ENCODE measurements at places on chromosomes 1 and 21.

DNA sequence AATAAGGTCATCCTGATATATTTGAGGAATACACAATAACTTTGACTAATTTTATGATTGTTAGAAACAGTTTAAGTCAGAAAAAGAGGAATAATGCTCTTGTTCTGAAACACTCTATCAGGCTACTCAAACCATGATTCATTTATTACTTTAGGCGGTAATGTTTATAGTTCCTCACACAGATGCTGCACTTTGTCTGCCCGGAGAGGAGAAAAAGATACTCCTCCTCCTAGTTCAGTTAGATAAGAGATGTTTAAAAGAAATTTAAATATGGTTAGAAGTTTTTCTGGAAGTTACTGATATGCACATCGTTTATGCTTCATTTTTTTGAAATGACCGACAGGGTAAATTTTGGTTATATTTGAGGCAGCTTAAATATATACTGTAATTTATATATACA, 103.0 kb downstream of the ZMYM4 start:
- DNase-seq: no peak

- no peak for DNase-seq
Measured at GRCh38 chr1:90175490-90176167, 180.7 kb downstream of the ZNF326 start.

DNA sequence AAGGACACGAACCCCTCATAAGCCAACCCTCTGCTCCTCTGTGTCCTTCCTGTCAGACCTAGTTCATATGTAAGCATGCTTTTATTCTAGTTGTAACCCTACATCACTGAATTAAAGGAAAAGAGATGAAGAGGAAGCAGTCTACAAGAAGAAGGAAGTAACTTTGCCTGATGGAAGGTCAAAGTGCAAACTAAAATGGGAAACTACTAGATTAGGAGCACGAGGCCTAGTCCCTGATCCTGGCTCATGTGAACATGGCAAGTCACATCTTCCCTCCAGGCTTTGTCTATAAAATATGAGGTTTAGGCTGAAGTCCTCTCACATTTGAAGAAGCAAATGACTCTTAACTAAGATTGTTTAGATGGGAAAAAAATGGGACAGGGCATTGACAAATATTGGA, 13.2 kb downstream of the ZMYND12 start:
- DNase-seq: no peak

DNA sequence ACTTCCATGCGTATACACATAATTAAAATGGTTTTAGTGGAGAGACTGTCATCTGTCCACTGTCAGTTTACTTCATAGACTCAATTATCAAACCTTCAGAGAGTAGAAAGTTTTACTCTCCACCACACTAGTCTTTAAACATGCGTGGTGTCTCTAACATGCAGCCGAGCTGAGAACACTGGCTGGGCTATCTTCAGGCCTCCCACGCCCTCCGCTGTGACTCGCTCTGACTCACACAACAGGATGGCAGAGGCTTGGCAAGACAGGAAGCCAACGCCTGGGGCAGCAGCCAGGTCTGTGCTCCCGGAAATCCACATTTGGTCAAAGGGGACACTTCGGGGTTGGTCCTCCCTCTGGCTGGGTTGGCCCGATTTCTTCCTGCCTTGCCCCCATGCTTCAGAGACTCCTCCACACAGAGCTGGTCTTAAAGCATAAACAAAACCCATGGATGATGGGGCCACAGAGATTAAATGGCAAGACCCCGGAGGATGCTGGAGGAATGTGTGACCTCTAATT, 22.7 kb upstream of the IFNGR2 start:
- DNase-seq: peak; percentile 89

DNA sequence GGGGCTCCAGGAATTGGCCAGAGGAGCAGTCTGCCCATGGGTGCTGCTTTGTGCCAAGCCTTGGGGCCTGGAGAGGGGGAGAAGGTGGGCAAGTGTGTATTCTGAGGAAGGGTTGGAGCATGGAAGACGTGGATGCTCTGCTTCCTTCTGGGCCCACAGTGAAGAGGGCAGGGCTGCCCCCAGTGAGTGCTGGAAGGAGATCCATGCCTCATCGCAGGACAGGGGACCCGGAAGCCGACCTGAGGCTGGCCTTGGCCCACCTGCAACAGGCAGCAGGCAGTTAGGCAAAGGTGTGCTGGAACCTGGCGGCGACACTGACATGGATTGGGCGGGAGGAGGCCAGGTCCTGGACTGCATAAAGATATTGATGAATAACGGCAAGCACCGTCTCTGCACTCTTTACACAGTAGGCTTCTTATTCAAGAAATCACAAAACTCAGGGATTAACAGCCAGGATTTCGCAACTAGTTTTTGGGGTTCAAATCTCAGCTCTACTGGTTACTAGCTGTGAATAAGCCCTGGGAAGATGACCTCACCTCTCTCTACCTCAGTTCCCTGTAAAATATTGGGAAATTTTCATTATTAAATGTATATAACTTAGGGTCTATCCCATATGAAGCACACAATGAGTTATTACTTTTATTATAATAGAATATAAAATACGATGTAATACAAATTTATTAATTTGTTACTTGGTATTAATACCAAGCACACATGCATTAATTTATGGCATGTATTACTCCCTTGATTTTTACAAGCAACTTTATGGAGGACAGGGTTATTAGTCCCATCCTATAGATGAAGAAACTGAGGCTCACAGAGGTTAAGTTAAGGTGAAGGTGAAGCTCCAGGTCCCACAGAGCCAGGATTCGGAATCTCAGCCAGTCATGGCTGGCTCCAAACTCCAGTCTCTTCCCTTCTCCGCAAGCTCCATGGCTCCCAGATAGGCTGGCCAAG, 62.3 kb downstream of the DHRS3 start:
- DNase-seq: no peak

- no peak for DNase-seq
Measured at GRCh38 chr1:92980732-92981647, 19.7 kb upstream of the DIPK1A start.

GRCh38 chr1:238119060-238119459, 228.3 kb upstream of the ZP4 start:
- DNase-seq: no peak

GRCh38 chr1:66693856-66694255, 58.4 kb upstream of the DYNLT5 start:
- DNase-seq: no peak

DNA sequence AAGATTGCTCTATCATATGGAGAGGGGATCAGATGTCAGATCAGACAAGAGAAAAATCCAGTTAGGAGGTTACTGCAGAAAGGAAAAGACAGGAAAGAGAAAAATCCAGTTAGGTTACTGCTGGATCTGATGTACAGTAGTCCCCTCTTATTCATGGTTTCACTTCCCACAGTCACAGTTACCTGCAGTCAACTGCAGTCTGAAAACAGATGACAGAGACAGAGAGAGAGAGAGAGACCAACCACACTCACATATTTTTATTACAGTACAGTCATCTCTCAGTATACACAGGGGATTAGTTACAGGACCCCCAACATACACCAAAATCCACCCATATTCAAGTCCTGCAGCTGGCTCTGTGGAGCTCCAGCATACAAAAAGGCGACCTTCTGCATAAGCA, 29.3 kb downstream of the NUP133 start:
- DNase-seq: no peak

DNA sequence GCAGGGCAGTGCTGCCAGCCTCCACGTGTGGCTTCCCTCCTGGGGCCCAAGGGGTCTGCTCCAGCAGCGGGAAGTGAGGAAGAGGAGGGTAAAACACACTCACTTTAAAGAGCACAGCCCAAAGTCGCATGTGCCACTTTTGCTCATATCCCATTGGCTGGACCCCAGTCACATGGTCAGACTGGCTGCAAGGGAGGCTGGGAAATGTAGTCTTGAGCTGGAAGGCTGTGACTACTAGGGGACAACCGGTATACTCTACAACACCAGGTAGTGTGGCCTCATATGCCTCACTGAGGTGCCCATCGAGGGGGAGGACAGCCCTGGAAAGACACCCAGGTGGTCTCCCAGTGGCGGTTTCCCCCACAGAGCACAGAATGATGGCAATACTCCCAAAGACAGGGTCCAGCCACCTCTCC, 45.2 kb downstream of the CAMK2N1 start:
- DNase-seq: peak; percentile 40

GRCh38 chr1:79847700-79848099, 841.2 kb upstream of the ADGRL4 start:
- DNase-seq: no peak

- no peak for DNase-seq
Measured at GRCh38 chr1:91754348-91754747, 131.6 kb downstream of the TGFBR3 start.

DNA sequence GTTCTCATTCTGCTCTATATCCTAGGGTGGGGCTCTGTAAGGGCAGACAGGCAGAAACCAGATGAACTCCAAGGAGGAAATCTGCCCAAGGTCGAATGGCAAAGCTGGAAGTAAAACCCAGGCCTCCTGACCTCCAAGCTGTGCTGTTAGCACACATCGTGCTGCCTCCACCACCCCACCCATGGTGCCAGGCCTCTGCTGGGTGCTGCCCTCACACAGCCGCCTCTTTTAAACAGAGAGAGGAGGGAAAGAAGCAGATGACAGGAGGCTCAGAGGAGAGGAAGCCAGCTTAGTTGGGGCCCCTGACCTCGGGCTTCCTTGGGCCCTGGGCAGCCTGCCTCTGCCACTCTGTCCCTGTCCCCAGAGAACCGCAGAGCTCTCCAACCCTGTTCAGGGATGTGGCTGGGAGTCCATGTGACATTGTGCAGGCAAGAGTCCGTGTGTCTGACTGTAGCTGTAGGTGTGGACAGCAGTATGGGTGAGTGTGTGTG, 1.1 kb downstream of the SYNC start:
- DNase-seq: no peak

DNA sequence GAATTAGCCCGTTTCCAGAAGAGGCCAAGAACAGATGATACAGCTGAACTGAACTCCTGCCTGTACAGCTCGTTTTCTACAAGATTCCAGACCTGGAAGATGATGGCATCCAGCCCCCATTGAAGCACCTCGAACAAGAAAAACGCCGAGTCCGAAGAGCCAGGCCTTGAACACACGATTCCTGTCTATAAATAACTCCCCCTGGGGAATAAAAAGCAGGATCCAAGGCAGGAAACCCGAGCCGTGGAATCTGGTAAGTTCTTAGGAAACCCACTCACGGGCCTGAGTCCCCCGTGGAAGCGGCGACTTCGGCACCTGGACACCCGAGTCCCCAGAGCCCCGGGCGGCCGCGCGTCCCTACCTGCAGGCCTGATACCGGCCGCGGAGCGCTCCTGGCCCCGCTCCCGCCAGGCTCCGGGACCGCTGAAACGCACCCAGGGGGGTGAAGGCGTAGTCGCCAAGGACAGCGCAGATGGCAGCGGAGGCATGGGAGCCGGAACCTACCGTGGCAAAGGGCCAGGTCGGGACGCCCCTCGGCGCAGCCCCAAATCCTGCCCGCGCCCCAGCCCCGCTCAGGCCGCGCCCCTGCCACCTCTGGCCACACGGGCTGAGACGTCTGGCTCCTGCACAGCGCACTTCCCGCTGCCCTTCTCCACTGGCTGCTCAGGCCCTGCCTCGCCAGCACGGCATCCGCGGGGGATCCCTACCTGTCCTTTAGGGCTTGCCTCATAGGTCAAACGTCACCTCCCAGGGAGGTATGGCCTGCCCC, 14.0 kb upstream of the HLCS start:
- no peak for DNase-seq

- no peak for DNase-seq
Measured at GRCh38 chr21:22703521-22703920, 1705.3 kb downstream of the NCAM2 start.

DNA sequence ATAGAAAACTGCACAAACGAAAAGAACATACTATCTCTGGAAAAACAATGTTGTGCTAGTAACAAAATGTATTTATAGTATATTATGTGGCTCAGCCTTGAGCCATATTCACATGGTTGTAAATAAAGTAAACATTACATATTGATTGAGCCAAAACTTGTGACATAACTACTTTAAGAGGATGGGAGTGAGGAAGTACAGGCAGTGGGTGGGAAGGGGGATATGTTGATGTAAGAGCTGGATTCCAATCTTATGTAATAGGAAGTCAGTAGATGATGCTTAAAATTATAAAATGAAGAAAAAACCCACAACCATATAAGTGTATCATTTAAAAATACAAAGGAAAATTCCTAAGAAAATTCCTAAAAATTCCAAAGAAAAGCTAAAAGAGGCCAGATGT, 42.7 kb downstream of the RHOU start:
- no peak for DNase-seq

GRCh38 chr1:240538776-240539430, 73.1 kb downstream of the GREM2 start:
- no peak for DNase-seq

GRCh38 chr1:162250004-162250730, 126.5 kb downstream of the SPATA46 start:
- no peak for DNase-seq

DNA sequence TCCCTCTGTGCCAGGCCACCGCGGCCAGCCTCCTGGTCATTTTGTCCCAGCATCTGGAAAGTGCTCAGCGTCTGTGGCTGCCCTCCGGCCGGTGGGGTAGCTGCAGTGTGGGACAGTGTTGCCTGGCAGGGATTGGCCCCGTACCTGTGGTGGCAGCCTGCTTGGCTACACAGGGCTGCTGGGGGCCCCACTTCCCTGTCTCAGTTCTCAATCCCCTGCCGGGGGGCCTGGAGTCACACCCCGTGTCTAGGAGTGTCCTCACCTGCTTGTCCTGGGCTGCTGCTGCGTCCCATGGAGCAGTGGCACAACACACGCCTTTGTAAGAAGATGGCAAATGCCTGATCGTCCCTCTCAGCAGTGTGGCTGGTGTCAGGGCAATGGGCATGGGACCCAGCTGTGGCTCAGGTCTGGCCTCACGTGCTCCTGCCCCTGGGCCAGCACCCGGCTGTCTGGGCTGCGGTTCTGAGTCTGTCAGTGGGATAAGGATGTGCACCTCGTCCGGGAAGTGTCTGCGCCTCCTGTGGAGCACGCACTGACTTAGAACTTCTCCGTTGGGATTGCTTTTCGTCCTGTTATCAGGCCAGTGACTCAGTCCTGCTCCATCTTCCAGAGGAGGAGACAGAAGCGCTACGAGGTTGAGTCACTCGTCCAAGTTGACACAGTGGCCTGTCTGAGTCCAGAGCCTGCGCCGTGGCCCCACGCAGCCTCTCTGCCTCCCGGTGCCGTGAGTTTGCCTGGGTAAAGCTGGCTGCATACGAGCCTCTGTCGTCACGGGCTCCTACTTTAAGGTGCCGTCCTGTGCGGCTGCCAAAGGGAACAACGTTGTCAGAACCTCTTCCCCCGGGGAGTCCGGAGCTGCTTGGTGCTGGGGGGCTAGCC, 41.0 kb downstream of the CRYAA start:
- no peak for DNase-seq
